Epithelial cell of esophagus (primary cell): ENCODE measurements at places on chromosomes 12 and 14.

DNA sequence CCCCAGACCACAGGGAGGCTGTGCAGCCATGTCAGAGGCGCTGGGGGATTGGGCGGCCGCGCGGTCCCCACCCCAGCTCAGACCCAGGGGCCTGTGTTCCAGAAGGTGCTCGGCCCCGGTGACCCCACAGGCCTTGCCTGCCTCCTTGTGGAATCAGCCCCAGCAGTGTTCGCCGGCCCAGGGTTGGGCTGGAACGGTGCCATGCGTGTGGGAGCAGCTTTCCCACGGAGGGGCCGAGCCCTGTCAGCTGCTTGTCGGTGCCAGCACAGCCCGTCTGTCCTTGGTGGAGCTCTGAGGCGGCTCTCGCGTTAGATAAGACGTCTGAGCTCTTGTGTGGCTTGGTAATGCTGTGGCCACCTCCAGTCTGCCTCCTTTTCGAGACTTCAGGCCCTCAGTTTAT is 8.5 kb downstream of the ZFYVE21 start:
- no peak for DNase-seq

GRCh38 chr12:5565933-5566599 is 134.2 kb downstream of the NTF3 start:
- DNase-seq: no peak

DNA sequence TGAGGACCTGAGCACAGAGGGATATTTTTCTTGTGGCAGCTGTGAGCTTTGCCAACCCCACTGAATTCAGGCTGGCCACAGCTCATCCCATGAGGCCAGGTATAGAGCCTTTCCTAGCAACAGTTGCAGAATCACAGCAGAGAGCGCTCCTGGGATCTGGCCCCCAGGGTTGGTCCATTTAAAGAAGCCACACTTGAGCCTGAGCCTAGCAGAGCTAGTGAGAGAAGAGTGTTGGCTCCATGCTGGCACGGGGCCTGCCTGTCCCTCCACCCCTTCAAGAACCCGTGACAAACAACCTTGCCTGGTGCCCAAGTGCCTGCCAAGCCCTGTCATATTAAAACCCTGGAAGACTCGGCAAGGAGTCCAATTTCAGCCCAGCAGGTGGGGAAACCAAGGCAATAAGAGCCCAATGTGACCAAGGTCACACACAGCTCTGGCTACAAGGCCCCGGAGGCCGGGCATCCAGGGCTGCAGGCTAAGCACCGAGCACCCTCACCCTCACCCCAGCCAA is 91.6 kb downstream of the LRRC74A start:
- DNase-seq: no peak

GRCh38 chr12:128606051-128606450 is 217.7 kb downstream of the SLC15A4 start:
- DNase-seq: no peak

DNA sequence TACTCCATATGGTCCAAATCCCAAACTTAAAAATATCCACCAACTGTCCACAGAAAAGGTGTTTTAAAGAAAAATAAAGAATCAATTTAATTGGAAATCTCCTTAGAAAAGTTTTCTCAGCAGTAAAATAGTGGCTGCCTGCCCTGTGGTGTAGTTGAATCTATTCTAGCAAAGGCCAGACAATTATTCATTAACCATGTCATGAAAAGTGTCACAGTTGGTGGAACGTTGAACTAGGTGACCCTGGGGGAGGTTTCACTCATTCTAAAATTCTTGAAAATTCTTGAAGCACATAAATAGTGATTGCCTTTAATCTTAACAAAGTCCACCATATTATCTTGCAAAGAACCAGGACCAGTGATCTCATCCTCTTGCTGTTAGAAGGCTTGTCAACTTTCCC is 78.4 kb upstream of the GZMB start:
- DNase-seq: no peak

GRCh38 chr12:26636710-26637328 is 196.2 kb downstream of the ITPR2 start:
- DNase-seq: peak; percentile 70

DNA sequence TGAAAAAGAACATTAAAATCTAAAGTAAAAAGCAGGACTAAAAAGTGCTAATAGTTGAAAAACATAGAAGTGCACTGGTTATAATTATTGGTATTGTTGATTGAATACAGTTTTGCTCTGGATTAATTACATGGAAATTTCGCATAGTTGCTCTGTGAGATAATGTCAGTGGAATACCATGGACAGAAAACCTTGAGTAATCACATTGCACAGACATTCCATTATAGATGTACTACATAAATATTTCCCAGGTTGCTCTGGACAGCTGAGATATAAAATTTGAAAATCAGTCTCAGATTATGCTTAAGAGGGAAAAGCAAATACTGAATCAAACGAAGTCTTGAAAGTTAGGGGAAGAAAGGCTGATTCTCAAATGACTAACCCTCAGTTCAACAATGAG is 439.3 kb upstream of the FLRT2 start:
- DNase-seq: peak; percentile 35

- DNase-seq: peak; percentile 62
Observed at GRCh38 chr14:75578102-75578785, at the start of gene FLVCR2. Gene FLVCR2 (plus strand): TSS chr14:75578620. CDS start chr14:75578973, 353 bp downstream.

DNA sequence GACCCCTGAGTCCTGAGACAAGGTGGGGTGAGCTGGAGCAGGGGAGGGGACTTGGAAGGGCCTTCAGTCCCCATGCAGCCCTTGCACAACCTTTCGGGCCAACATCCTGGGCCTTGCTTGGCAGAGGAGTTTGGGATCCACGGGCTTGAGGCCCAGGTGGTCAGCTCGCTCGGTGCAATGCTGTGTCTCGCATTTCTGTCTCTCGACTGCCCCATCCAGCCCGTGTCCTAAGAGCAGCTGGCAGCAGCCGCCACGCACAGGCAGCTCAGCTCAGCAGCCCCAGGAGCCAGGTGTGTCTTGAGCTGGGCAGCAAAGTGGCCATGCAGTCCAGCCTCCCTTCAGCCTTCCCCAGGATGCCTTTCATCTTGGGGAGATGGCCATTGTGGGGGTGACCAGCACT is 10.8 kb downstream of the PACS2 start:
- DNase-seq: no peak

DNA sequence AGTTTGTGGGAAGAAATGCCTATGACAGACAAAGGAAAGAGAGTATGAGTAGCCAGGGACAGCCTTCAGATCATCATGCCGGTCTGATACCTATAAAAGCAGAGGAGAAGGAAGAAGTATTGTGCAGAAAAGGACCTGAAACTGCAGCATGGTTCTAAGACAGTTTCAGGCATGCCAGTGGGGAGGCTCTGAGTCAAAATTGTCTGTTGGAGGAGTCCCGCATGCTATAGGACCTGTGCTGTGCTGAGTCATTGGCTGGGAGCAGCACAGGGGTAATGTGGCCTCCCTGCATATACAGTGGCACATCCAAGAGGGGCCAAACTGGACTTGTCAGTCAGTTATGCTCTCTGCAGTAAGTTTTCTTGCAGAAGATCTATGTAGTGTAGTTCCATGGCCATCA is 40.7 kb downstream of the NEUROD4 start:
- DNase-seq: peak; percentile 64

DNA sequence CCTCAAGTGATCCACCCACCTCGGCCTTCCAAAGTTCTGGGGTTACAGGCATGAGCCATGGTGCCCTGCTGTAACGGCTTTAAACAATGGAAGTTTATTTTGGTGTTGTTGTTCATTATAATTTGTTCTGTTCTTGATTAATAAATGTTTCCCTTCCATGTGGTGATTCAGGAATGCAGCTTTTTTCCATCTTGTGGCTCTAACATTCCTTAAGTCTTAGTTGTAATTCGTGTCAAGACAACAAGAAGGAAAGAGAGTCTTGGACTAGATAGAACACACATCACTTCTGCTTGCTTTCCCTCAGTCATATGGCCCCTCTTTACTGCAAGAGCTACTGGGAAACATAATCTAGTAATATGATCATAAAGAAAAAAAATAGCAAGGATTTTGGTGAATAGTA is 211.6 kb downstream of the SLC6A15 start:
- peak; percentile 2 for DNase-seq

DNA sequence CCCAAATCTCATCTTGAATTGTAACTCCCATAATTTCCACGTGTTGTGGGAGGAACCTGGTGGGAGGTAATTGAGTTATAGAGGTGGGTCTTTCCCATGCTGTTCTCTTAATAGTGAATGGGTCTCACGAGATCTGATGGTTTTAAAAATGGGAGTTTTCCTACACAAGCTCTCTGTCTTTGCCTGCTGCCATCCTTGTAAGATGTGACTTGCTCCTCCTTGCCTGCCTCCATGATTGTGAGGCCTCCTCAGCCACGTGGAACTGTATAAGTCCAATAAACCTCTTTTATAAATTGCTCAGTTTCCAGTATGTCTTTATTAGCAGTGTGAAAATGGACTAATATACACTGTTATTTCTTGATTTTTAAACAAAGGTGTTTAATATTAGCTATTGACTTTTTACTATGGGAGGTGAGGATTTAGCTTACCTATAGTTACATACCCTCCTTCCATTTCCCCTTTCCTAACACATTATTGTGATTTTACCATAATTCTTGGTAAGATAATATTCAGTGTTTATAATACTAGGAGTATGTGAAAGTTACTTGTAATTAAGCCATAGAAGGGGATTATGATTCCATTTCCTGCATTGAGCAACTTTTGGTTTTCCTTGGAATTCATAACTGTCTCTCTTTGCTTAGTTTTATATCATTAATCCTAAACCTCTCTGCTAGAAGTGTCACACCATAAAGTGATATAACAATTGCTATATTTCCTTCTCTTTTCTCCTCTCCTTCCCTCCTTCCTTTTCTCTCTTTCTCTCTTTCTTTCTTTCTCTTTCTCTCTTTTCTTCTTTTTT is 151.0 kb upstream of the KRAS start:
- DNase-seq: no peak

DNA sequence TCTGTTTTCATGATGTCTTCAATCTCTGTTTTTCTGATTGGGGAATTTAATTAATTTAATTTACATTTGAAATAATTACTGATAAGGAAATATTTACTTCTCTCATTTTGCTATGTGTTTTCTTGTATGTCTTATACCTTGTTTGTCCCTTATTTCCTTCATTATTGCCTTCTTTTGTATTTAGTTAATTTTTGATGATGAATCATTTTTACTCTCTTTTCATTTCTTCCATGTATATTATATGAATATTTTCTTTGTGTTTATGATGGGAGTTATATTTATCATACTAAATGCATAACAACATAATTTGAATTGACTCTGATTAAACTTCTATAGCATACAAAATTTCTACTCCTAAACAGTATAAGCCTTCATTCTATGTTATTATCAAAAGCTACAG is 309.6 kb downstream of the LRFN5 start:
- no peak for DNase-seq

- DNase-seq: no peak
Observed at GRCh38 chr12:3923021-3923420, 49.8 kb upstream of the PARP11 start.

DNA sequence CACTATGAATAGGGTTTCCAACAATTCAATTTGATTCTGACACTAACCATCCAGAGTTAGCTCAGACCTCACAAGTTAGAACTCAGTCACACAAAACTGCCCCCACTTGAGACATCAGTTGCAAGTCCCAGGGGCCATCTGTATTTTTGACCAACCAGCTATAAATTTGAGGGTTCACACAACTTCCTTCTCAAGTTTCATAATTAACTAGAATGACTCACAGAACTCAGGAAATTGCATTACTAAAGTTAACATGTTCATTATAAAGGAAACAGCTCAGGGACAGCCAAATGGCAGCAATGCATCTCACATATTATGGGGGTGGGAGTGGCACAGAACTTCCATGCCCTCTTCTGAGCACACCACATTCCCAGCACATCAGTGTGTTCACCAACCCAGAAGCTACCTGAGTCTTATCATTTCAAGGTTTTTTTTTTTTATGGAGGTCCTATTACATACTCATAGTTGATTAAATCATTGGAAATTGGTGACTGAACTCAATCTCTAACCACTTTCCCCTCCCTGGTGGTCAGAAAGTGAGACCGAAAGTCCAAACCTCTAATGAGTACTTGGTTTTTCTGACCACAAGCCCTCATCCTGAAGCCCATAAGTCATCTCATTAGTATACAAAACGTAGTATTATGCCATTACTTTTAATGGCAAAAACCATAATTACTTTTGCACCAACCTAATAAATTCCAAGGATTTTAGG is 1721.5 kb upstream of the SEL1L start:
- peak; percentile 18 for DNase-seq

DNA sequence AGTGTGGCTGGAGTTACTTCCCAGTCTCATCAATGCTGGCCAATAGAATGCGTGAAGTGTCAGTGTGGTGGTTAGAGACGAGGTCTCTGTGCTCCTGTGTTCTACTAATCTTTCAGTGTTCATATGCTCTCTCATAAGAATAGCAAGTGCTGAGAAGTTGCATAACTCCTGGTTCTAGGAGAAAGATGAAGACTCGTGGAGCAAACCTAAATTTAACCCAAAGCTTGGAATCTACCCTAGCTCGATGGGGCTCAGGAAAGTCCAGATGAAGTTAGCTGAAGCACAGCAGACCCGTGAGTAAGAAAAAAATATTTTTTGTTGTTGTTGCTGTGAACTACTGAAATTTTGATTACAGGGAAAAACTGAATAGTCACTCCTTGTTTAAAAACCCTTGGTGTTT is 412.6 kb downstream of the APAF1 start:
- no peak for DNase-seq

DNA sequence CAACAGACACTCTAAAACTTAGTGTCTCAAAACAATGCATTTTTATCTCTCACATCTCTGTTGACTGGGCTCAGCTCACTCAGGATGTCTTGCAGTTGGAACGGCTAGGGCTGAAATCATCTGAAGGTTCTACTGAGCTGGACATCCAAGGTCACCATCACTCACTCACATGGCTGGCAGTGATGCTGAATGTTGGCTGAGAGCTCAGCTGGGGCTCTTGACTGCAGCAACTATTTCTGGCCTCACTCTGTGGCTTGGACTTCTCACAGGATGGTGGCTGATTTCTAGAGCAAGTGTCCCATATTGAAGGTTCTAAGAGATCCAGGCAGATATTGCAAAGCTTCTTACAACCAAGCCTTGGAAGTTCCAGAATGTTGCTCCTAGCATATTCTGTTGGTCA is 166.5 kb downstream of the ZFP36L1 start:
- no peak for DNase-seq

DNA sequence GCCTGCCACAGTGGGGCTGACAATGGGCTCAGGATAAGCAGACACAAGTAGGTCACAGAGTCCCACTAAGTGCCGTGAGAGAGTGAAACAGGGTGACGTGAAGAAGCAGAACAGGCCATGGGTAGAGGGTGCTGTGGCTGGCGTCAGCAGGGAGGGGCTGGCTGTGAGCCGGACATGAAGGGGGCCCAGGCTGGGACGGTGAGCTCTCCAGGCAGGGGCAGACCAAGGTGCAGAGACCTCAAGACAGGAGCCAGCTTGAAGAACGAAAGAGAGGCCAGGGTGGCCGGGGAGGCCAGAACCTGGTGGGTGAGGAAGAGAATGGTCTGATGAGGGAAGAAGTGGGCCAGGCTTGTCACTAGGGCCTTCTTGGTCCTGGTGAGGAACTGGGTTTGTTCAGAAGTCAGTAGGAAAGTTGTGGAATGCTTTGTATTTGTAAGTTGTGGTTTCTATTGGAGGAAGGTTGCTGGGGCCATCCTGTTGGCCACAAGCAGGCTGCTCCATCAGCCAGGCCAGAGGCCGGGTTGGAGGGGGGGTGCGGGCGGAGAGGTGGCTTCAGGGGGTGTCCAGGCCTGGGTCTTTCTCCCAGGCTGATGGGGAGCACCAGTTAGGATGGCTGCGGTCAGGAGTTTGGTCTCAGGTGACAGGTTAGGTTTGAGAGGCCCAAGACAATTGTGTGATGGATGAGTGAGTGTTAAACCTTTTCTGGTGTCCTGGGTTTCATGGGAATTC is 21.4 kb upstream of the MLXIP start:
- no peak for DNase-seq

- no peak for DNase-seq
Observed at GRCh38 chr12:114140576-114140975, 174.5 kb upstream of the RBM19 start.
